A549 treated with AZD2906 at 1 μM for 4 hours (cell line): ENCODE measurements at places on chromosomes 2 and 18. TPM values are rescaled to one million over a fixed set of nuclear protein-coding genes. Genes with fewer than 3 reads are reported as not detected.

CD226 gene
- 0.01 to 0.19 TPM (median 0.11 TPM) in 5 replicates for total RNA-seq

DSG1 gene
- not detected in 5 replicates for total RNA-seq

MOCOS gene
- total RNA-seq, result 2.7 to 3.2 TPM (median 2.9 TPM) in 5 replicates

AGXT gene
- total RNA-seq, result not detected in 5 replicates

DLX1 gene
- total RNA-seq, result 2.7 to 3.5 TPM (median 3.1 TPM) in 5 replicates

FBXO36 gene
- total RNA-seq, result 0.93 to 1.7 TPM (median 1.3 TPM) in 5 replicates
